ENCODE measurements at places on chromosomes 5 and 9.

DNA sequence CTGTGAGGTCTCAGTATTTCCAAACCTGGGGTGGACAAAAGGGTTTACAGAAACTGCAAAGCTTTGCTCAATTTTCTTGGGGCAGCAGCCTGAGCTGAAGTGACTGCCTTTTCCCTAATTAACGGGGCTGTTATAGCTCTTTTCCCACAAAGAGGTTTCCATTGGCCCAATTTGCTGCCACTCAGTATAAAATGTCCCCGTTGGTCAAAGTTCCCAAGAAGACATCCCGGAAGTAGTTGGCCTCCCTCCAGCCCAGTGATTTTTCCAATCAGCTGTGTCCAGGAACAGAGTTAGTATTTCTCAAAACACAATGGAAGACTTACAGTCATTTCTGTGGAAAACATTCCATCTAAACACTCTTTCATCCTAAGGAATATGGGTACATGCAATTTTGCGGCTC, 643.6 kb downstream of the ACTL7B start:
- no peak for DNase-seq

- no peak for DNase-seq
These were observed 136.3 kb upstream of the NR3C1 start for GRCh38 chr5:143539742-143540141.

- no peak for DNase-seq
These were observed 44.1 kb downstream of the SEC24A start for GRCh38 chr5:134692722-134693121.

- no peak for DNase-seq
These were observed 67.2 kb upstream of the TSLP start for GRCh38 chr5:111004291-111004690.

DNA sequence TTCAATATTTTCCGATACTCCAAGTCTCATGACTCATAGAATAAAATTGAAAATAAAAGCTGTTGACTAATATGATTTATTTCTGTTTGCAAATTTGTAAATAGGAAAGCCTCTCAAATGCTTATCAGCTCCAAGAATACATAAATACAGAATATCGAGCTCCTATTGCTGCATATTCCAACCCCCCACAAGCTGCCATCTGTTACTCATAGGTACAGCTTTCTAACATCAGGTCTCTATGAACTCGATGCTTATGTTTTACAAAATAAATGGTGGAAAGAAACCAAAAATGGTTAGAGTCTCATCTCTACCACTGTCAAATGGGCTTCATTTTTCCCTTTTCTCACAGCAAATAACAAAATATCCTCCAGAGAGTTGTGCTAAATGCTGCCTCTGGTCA, 631.6 kb upstream of the CDH18 start:
- no peak for DNase-seq

DNA sequence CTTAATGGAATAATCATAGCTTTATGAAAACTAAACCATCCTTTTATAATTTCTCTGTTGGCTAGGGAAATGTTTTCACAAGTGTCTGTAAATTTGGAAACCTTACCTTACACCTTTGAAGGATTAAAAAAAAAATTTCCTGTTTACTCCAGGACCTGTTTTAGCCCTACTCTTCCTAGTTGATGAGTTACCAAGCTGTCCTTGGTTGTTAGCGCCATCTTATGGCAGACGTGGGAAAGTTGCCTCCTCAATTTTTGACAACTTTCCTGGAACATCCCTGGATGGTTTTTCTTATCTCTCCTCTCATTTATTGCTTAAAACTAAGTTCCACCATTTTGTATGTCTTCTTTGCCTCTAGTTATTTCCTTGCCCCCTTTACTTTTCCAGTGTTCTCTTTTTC, 25.7 kb downstream of the ZSWIM6 start:
- no peak for DNase-seq

DNA sequence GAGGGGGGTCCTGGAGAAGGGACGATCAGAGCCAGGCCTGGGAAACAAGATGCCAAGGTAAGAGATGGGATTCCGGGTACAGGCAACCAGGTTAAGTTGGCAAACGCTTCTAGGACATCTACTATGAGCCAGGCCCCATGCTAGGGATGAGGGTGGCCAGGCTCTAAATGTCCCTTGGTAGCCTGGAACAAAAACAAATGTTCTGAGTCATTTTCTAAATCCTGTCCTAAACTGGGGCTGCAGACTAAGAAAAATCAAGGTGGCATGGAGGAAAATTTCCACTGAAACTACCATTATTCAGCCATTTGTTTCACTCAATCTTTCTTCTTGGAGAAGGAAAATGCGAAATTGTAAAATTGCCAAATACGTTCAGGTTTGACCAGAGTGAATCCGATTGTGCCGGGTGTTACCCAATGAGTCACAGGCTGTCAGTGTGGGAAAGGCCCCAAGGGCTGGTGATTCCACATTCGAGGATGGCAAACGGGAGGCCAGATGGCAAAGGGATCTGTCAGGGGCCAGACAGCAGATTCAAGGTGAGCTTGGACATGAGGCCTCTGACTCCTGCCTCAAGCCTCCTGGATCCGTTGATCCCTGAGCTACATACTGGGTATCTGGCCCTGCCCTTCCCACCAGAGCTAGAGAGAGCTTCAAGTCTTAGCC, 57.6 kb downstream of the PAX5 start:
- DNase-seq = no peak

- no peak for DNase-seq
These were observed 97.3 kb upstream of the DMRT1 start for GRCh38 chr9:744046-744712.

DNA sequence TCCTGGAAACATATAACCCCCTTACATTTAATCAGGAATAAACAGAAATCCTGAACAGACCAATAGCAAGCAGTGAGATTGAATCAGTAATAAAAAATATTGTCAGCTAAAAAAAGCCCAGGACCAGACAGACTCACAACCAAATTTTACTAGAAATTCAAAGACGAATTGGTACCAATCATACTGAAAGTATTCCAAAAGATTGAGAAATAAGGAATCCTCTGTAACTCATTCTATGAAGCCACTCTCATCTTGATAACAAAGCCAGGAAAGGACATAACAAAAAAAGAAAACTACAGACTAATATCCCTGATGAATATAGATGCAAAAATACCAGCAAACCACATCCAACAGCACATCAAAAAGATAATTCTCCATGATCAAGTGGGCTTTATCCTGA, 714.0 kb downstream of the SEMA5A start:
- DNase-seq = no peak

DNA sequence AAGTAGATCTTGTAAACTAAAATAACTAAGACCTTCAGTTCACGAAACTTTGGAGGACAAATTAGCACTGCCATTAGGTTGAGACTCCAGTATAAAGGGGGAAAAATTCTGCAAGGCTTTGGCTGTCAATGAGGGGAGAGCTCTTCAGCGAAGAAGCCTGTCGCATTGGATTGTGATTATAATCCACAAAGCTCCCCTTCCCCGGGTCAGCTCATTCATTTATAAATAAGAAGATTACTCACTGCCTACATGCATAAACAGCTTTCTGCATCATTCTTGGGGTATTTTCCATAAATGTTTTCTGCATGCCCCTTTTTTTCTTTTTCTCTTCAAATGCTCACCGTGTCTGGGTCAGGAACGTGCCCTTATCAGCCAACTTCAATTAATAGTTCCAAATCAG, 196.7 kb downstream of the EBF1 start:
- no peak for DNase-seq

- peak; percentile 95 for DNase-seq
These were observed 2.7 kb upstream of the ANP32B start for GRCh38 chr9:97980479-97980803.

DNA sequence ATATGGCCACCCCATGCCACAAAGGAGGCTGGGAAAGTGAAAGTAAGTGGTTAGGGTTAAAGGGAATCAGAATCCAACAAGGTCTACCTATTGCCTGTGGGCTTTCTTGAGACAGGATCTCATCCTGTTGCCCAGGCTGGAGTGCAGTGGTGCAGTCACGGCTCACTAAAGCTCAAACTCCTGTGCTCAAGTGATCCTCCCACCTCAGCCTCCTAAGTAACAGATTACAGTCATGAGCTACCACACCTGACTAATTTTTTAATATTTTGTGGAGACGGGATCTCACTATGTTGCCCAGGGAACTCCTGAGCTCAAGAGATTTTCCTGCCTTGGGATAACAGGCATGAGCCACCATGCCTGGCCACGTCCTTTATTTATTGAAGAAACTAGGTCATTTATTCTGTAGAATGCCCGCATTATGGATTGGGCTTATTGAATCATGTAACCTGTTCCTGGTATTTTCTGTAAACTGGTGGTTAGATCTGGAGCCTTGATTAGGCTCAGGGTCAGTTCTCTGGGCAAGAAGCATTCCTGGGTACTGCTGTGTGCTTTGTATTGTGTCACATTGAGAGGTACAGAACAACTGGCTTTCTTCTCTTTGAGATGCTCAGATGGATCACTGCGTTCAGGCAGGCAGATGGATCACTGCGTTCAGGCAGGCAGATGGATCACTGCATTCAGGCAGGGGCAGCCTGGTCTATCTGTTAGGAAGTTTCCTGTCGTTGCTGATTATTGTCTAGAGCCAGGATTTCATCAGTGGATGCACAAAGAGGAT, 41.6 kb downstream of the ERGIC1 start:
- DNase-seq = no peak

DNA sequence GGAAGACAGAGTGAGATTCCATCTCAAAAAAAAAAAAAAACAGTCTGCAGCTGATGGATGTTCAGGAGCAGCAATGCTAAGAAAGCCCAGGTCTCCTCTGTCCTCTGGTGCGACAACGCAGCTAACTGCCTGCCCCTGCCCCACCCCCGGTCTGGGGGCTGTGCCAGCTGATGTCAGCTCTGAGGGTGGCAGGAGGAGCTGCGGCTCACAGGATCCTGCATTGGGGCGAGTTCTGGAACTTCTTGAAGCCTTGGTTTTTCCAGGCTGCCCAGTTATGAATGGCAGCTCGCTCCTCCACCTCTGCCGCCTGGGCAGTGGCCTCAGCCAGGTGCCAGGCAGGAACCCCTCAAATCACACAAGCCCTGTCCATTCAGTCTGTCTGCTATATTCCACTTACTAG, 113.5 kb downstream of the ROR2 start:
- DNase-seq = no peak

DNA sequence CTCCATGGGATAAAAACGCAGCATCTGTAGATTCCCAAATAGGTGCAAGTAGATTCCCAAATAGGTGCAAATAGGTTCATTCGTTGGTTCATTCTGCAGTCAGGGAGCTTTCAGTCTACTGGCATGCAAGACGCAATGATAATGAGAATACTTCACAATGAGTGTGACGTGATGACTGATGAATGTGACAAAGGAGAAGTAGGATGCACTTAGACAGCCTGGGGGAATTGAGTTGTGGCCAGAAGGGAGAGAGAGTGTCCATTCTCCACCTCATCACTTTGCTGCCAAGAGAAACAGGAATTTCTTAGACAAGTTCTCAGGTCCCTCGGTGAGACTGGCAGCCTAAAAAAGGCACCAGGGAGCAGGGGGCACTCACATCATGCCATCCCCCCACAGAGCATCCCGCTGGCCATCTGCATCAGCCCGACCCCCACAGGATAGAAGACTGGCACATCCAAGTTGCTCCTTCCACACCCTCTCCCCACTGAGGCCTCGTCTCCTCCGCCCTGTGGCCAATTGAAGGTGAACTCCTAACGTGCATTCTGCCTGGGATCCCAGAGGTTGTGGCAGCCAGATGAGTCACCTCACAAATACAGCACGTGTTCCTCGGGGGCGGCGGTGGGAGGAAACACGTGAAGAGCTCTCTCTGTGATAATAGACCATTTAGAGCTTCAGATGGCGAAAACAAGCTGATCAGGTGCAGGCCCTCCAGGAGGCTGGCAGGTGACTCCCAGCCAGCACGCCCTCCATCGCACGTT, 19.9 kb upstream of the KCNIP1 start:
- peak; percentile 33 for DNase-seq

GRCh38 chr5:127700237-127700766, 2.9 kb upstream of the CCDC192 start:
- DNase-seq = no peak

DNA sequence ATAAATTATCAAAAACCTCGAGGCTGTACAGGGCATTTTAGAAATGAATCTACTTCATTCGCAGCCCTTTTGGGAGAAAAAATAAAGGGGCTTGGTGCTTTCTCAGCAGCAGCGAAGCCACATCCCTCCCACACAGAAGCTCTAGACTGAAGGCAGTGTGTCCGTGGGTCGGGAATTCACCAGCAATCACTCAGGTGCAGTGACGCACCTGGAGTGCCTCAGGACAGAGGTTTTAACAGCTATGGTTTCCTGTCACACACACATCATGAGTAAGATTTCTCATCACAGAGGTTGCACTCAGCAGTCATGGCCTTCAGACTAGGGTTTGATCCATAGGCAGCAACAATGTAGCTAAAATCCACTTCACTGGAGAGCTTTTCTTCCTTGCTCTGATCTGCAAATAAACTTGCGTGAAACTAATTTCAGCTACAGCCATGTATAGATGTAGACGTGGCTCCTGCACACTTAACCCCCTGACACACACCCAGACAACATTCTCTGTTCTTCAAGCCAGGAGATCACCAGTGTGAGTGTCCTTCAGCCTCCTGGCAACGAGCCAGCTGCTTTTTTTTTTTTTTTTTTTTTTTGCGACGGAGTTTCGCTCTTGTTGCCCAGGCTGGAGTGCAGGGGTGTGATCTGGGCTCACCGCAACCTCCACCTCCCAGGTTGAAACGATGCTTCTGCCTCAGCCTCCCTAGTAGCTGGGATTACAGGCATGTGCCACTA, 34.8 kb downstream of the DYNC2I2 start:
- DNase-seq = no peak

DNA sequence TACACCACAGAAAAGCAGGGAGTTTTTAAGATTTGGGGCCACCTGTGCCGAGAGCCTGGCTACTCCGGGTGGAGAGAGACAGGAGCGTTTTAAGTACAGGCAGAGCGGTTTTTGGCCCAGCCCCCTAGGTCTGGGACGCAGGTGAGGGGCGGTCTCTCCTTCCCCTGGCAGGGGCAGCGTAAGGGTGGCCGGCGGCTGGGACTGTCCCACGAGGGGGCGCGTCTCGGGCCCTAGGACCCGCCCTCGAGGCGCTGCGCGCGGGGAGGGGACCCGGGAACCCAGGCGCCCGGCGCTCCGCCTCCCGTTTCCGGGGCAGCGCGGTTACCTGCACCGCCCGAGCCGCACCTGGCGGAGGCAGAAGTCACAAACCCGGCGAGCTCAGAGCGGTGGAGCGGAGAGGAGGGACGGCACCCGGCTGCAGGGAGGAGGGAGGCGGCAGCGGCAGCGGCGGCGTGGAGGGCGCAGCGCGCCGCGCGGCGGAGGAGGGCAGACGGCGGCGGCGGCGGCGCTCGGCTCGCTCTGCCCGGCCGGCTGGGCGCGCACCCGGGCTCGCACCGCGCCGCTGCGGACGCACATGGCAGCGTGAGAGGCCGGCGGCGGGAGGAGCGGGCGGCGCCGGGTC, at the start of gene WWC1:
WWC1 (plus strand) TSS at position 304 of the 622 bp plus-strand sequence. CDS start 508 bp downstream, outside the sequence.
- DNase-seq = no peak

- DNase-seq = no peak
These were observed 72.1 kb upstream of the ARAP3 start for GRCh38 chr5:141753971-141754713.

- no peak for DNase-seq
These were observed 120.8 kb upstream of the SLC27A6 start for GRCh38 chr5:128844354-128844923.
